ENCODE measurements at places on chromosomes 11 and 22.

DNA sequence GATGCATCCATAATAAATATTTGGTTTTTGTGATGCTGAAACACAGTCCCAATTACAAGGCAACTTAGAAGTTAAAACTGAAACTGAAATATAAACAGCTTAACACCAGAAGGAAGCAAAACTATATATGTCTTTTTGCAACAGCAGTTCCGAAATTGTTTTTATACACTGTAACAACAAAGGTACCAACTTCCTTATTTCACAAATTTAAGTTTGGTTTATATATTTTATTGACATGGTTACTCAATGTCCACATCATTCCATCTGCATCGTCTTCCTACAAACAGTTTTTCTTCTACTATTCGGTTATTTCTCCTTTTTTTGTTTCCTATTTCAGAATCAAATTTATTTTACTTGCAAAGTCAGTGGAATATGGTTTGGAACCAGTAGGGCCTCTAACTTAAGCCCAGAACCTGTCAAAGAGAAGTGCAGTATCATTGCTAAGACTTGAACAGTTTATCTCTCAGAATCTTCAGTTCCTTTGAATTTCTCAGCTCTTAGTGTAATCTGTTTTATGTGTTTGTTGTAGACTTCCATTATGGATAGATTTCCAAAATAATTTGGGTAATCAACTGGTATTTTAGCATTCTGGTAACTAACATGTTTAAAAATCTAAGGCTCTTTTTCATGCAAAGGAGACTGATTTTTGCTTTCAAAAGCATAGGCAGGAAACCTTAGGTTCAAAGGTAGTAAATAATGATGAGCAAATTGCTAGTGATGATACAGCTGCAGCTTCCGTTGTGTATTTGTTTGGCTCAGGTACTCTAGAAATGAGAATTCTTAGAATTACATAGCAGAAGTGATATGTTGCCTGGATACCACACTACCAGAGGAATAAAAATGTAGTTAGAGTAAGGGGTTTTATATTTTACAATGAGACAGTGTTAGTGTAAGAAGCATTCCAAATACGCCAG lies 8.2 kb upstream of the HSPA8 start:
- DNase-seq: no peak

- DNase-seq: peak; percentile 40
These were observed 18.4 kb downstream of the TECTA start for GRCh38 chr11:121119440-121119839.

GRCh38 chr11:110367571-110367970 lies 62.2 kb upstream of the FDX1 start:
- DNase-seq: no peak

DNA sequence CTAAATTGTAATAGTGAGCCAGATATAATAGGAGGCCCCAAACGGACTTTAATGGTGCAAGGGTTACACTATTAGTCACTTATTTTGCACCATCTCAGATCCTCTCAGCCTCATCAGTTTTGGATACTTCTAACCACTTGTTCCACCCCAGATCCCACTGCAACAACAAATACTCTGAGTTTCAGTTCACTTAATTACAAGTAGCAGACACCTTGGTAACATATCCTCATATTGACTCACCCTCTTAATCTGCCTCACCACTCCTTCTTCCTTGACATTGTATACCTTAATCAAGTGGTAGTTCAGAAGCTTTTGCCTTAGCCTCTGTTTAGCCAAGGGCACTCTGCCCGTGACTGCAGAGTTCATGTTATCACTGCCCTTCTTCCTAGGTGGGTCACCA lies 256.1 kb upstream of the UBASH3B start:
- DNase-seq: no peak

GRCh38 chr22:44879301-44879680 lies 126.9 kb downstream of the ARHGAP8 start:
- DNase-seq: no peak

GRCh38 chr11:102426000-102426399 lies 26.6 kb downstream of the TMEM123 start:
- DNase-seq: no peak

- DNase-seq: peak; percentile 34
These were observed 131.3 kb downstream of the AASDHPPT start for GRCh38 chr11:106208760-106209159.

GRCh38 chr11:133388260-133388659 lies 144.0 kb downstream of the OPCML start:
- no peak for DNase-seq

DNA sequence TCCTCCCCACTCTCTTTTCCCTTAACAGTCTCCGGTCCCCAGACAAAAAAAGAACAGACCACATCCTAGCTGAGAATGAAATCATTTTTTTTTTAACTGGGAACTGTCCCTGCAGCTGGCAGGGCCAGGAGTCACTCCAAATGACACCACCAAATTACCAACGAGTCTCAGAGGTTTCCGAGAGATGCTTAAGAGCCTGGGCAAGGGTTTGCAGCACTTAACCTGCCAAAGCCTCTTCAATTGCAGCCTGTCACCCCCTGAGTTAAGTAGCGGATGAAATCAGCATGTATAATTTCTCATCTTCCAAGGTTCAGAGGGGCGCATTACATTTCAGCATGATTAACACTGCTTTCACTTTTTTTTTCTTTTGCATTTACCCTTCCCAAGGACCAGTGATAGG lies 71.8 kb downstream of the TENM4 start:
- no peak for DNase-seq

DNA sequence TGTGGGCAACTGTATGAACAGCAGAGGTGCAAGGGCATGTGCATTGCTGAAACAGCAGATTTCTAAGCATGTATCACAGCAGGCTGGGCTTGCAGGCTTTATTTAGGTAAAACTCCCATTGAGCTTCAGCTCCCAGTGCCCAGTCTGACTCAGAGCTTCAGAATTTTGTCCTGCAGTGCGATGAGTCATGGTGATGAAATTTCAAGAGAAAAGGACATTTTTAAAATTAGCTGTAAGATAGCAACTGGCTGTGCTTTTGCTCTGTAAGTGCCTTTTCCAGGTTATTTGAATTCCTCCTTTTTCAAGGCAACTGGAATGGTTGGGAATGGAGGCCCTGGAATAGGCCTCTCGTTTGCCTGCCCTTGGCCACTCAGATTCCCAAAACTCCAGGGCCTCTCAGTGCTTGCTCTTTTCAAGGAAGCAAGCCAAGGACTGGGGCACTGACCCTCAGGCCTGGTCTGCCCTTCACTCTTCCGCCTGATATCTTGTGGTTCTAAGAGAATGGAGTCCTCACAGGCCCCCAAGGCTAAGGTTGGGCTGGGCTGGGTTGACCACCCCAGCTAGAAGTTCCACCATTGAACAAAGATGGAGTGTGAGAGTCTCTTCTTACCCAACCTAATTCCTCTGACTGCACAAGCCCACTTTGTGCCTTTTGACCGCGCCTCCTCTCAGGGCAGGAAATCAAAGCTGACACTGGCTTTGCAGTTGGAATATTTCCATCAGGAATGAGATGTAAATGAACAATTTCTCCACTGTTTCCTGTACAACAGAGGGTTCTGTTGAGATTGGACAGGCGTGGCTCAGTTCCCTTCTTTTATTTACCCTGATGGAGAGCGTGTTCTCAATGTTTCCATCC lies 59.5 kb upstream of the PRSS23 start:
- DNase-seq: peak; percentile 30

GRCh38 chr11:131430473-131431208 lies 60.2 kb downstream of the NTM start:
- DNase-seq: no peak

GRCh38 chr11:2945031-2945756 lies 16.0 kb upstream of the PHLDA2 start:
- no peak for DNase-seq

- DNase-seq: no peak
These were observed 950.9 kb upstream of the CHORDC1 start for GRCh38 chr11:91173701-91174100.

GRCh38 chr11:110797453-110797852 lies 85.2 kb upstream of the ARHGAP20 start:
- no peak for DNase-seq

DNA sequence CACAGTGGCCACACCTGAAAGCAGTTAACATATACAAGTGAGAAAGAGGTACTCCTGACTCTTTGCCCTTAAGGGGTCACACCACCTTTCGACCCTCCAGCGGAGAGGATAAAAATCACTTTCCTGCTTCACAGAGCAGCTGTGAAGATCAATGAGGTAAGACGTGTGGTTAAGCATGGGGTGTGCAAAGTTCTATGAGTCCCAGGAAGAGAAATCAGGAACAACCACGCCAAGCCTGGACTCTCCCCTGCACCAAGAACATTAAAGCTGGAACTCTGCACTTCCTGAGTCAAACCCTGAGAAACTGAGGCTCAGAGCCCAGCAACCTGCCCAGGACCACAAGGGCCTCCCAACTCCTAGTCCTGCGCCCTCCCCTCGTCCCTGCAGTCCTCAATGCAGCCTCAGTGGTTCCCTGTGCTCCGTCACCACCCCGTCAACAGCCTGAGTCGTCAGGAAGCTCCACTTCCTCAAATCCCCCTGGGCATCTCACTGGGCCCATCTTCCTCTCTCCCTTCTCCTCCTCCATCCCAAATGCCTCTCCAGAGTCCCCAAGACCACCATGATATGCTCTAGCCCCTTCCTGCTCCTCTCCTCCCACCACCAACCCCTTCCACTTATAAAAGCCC lies 17.7 kb downstream of the TNKS1BP1 start:
- DNase-seq: no peak

GRCh38 chr11:11521306-11522002 lies 100.4 kb downstream of the GALNT18 start:
- no peak for DNase-seq

- DNase-seq: no peak
These were observed 494.6 kb downstream of the MIAT start for GRCh38 chr22:27152033-27152432.

GRCh38 chr11:565921-566509 lies 5.2 kb downstream of the RASSF7 start:
- no peak for DNase-seq

- DNase-seq: no peak
These were observed 17.5 kb downstream of the SAAL1 start for GRCh38 chr11:18088366-18088765.
